ENCODE measurements at places on chromosomes 4 and X. TPM values are rescaled to one million over a fixed set of nuclear protein-coding genes. Genes with fewer than 3 reads are reported as not detected.

Gene GSX2
- total RNA-seq: not detected

Gene GRSF1
- 27.4 TPM for total RNA-seq

- H3K36me3 ChIP-seq: no peaks in the 10 kb centered on the region
- no peaks in the 10 kb centered on the region for H3K27me3 ChIP-seq
- H3K27ac ChIP-seq: no peak overlapping the region
- no peak for DNase-seq
Measured at GRCh38 chrX:133151336-133151735, 54.4 kb upstream of the USP26 start.

Gene TMSB15A
- not detected for total RNA-seq

DNA sequence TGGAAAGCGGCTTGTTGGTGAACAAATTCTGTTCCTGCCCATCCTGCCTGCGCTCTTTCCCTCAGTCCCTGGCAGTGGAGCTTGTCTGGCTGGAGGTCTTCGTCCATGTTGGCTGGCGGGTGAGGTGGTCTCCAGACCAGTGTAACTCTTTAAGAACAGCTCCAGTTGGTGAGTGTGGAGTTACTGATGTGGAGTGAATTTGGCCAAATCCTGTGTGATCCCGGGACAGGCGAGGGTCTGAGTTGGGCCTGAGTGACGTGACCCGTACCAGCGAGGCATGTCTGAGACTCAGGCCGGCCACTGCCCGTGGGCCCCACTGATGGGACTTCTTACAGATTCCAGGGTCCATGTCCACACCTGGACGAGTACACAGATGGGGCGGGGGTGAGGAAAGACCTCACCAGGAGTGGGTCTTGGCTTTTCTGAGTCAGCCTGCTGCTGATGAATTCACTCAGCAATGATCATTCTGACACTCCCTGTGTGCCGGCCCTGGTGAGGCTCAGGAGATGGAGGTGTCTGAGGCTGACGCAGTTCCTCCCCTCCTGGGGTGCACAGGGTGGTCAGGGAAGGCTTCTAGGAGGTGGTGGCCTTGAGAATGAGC is 45.5 kb downstream of the PSAPL1 start:
- H3K27ac ChIP-seq: no peak overlapping the region
- no peak for DNase-seq
- no peaks in the 10 kb centered on the region for H3K36me3 ChIP-seq
- no peak overlapping the region for H3K4me3 ChIP-seq
- no peaks in the 10 kb centered on the region for H3K4me1 ChIP-seq
